ENCODE measurements at places on chromosomes 2 and 18.

DNA sequence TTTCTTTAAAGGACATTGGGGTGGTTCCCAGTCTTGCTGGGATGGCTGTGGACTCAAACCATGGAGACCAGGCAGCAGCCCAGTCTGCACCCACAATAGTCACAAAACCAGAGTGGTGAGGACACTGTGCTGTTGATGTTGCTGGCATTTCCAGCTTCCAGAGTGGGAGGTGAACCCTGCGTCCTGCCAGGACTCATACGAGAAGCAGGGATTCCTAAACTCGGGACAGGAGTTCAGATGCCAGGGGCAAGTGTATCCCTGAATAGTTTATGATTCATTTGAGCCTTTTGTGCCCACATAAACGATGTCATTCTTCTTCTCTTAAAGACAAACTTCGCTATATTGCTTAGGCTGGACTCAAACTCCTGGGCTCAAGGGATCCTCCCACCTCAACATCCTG lies 62.8 kb downstream of the TCF7L1 start:
- no peaks in the 10 kb centered on the region for H3K36me3 ChIP-seq
- H3K4me1 ChIP-seq = no peaks in the 10 kb centered on the region
- no peaks in the 10 kb centered on the region for H3K27me3 ChIP-seq
- peak; percentile 40 for DNase-seq
- H3K27ac ChIP-seq = no peak overlapping the region

GRCh38 chr2:235730115-235730514 lies 236.3 kb downstream of the AGAP1 start:
- no peaks in the 10 kb centered on the region for H3K36me3 ChIP-seq
- H3K4me1 ChIP-seq = no peaks in the 10 kb centered on the region
- H3K27ac ChIP-seq = no peak overlapping the region
- no peaks in the 10 kb centered on the region for H3K27me3 ChIP-seq

DNA sequence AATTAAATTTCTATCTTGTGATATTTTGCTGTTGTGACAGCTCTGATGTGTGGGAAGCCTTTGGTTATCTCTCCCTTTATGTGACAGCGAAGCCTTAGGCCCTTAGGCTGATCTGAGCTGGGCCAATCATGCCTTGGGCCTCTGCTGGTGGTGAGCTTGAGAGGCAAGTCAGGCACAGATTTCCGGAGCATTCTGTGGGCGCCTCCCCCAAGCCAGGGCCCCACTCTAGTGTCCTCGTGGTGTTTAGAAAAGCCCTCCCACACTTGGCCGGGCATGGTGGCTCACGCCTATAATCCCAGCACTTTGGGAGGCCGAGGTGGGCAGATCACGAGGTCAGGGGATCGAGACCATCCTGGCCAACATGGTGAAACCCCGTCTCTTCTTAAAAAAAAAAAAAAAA lies 239.8 kb downstream of the SH3RF3 start:
- H3K36me3 ChIP-seq = peaks cover 10% of the 10 kb centered on the region
- H3K27ac ChIP-seq = no peak overlapping the region
- no peaks in the 10 kb centered on the region for H3K27me3 ChIP-seq
- H3K4me3 ChIP-seq = no peak overlapping the region
- no peak for DNase-seq

GRCh38 chr2:28293416-28293815 lies 99.2 kb upstream of the FOSL2 start:
- H3K4me1 ChIP-seq = no peaks in the 10 kb centered on the region
- H3K27me3 ChIP-seq = no peaks in the 10 kb centered on the region
- no peak overlapping the region for H3K4me3 ChIP-seq
- H3K36me3 ChIP-seq = no peaks in the 10 kb centered on the region

DNA sequence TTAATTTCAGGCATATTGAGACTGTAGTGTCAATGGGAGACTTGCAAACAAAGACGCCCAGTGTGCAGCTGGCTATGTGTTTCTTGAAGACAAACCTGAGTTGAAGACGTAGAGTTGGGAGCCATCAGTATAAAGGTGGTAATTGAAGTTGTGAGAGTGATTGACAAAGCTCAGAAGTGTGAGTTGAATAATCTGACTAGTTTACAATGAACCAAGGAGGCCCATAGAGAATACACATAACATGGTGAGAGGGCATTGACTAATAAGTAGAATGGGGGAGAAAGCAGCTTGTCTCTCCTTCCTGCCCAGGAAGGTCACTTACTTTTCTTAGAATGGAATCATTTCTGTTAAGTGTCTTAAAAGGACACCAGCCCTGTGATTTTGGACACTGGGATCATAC lies 14.1 kb downstream of the SP110 start:
- no peak overlapping the region for H3K4me3 ChIP-seq
- no peaks in the 10 kb centered on the region for H3K27me3 ChIP-seq
- H3K4me1 ChIP-seq = no peaks in the 10 kb centered on the region
- H3K27ac ChIP-seq = no peak overlapping the region
- peaks cover 92% of the 10 kb centered on the region for H3K36me3 ChIP-seq

- no peaks in the 10 kb centered on the region for H3K27me3 ChIP-seq
- H3K27ac ChIP-seq = no peak overlapping the region
- no peaks in the 10 kb centered on the region for H3K4me1 ChIP-seq
- H3K4me3 ChIP-seq = no peak overlapping the region
- no peaks in the 10 kb centered on the region for H3K36me3 ChIP-seq
Observed at GRCh38 chr2:234905547-234906265, 46.1 kb upstream of the SH3BP4 start.

DNA sequence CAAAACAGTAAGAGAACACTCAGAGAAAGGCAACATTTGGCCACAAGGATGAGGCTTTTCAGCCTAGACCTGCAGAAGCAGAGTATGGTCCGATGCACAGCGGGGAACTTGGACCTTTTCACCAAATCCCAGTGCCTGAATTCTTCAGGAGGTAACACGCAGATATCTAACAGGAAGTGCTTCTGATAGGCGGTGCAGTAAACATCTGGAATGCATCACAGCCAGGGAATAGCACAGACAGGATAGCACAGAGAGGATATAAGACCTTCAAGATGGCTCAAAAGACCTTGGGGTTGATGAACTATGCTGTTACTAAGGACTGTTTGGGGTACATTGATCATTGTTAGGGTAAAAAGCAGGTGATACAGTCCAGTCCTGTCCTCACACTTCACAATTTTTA lies 1.7 kb downstream of the TMEM127 start:
- peak overlapping the region; percentile 95 for H3K27ac ChIP-seq
- peaks cover 33% of the 10 kb centered on the region for H3K4me1 ChIP-seq
- peak overlapping the region; percentile 92 for H3K4me3 ChIP-seq
- H3K36me3 ChIP-seq = peaks cover 11% of the 10 kb centered on the region
- H3K27me3 ChIP-seq = no peaks in the 10 kb centered on the region

GRCh38 chr2:115543461-115543860 lies 1101.0 kb downstream of the DPP10 start:
- no peaks in the 10 kb centered on the region for H3K36me3 ChIP-seq
- no peak overlapping the region for H3K27ac ChIP-seq
- H3K4me1 ChIP-seq = no peaks in the 10 kb centered on the region
- no peak for DNase-seq
- no peak overlapping the region for H3K4me3 ChIP-seq

- H3K4me1 ChIP-seq = peaks cover 9% of the 10 kb centered on the region
- DNase-seq = no peak
- peak overlapping the region; percentile 25 for H3K27ac ChIP-seq
- H3K27me3 ChIP-seq = no peaks in the 10 kb centered on the region
Observed at GRCh38 chr2:203909261-203909967, 27.1 kb upstream of the ICOS start.

GRCh38 chr2:45344071-45344470 lies 267.0 kb downstream of the SRBD1 start:
- H3K4me3 ChIP-seq = no peak overlapping the region
- H3K4me1 ChIP-seq = no peaks in the 10 kb centered on the region
- no peak for DNase-seq
- H3K36me3 ChIP-seq = no peaks in the 10 kb centered on the region
- H3K27me3 ChIP-seq = no peaks in the 10 kb centered on the region

DNA sequence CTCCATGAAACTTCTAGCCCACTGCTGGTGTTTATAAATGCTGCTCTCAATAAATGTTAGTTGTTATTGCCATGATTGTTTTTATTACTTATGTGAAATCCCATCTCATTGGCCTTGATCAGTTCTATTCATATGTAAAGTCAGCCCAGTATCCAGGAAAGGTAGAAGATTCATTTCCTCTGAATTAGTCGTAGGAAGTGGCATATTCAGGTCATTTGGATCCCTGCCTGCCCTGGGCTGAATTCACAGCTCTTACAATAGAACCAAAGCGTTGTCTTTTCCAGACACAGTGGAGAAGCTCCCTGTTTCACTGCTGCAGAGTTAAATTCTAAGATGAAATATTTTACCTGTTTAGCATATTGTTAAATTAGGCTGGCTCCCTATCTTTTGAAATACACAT lies 70.3 kb downstream of the MAIP1 start:
- H3K36me3 ChIP-seq = no peaks in the 10 kb centered on the region
- H3K4me1 ChIP-seq = no peaks in the 10 kb centered on the region
- H3K4me3 ChIP-seq = no peak overlapping the region
- peak overlapping the region; percentile 46 for H3K27ac ChIP-seq
- no peaks in the 10 kb centered on the region for H3K27me3 ChIP-seq

DNA sequence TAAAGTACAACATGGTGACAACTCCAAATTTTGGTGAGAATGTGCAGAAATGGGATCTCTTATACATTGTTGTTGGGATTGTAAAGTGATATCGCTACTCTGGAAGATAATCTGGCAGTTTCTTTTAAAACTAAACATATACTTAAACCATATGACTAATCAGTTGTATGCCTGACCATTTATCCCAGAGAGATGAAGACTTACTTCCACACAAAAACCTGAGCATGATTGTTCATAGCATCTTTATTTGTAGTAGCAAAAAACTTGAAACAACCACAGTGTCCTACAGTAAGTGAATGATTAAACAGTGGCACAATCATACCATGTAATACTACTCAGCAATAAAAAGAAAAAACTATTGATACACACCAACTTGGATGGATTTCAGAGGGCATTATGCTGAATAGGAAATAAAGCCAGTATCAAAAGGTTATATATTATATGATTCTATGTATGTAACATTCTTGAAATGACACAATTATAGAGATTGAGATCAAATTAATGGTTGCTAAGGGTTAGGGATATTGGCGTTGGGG lies 47.3 kb downstream of the EPB41L5 start:
- no peak overlapping the region for H3K4me3 ChIP-seq
- H3K27ac ChIP-seq = no peak overlapping the region
- H3K36me3 ChIP-seq = no peaks in the 10 kb centered on the region
- no peaks in the 10 kb centered on the region for H3K4me1 ChIP-seq
- no peak for DNase-seq
- H3K27me3 ChIP-seq = no peaks in the 10 kb centered on the region

- H3K27me3 ChIP-seq = no peaks in the 10 kb centered on the region
- no peaks in the 10 kb centered on the region for H3K4me1 ChIP-seq
- no peak for DNase-seq
- no peak overlapping the region for H3K4me3 ChIP-seq
Observed at GRCh38 chr2:84293791-84294380, 165.2 kb downstream of the SUCLG1 start.

- DNase-seq = no peak
- no peak overlapping the region for H3K27ac ChIP-seq
- no peaks in the 10 kb centered on the region for H3K36me3 ChIP-seq
- no peaks in the 10 kb centered on the region for H3K4me1 ChIP-seq
- no peaks in the 10 kb centered on the region for H3K27me3 ChIP-seq
- H3K4me3 ChIP-seq = no peak overlapping the region
Observed at GRCh38 chr2:169080250-169081069, 11.1 kb downstream of the DHRS9 start.

DNA sequence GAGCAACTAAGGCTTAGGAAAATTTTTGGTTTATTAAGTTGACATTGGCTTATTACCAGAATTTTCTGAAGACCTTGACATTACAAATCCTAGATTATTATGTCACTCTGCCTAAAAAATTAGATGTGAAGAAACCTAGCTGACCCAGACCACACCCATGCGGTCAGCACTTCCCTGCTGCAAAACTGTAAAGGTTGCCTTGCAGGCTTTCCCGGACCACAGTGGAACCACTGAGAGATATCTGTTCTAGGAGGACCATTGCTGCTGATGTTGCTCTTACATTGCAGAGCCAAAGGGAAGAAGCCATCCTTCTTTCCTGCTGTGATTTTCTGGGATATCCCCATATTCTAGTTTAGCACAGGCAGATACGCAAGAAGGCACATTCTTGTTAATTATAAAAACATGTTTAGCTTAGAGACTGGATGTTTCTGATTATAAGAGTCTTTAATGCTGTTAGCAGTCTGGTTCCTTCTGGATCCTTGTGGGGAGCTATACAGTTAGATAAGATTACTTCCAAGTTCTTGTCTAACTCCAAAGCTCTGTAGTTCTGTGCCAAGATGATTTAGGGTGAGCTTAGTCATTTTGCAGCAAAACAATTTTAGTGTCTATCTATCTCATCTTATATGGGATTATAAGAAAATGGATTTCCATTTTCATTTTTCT lies 70.2 kb downstream of the AOX1 start:
- peaks cover 6% of the 10 kb centered on the region for H3K27me3 ChIP-seq
- no peaks in the 10 kb centered on the region for H3K4me1 ChIP-seq
- no peak overlapping the region for H3K4me3 ChIP-seq
- H3K27ac ChIP-seq = no peak overlapping the region
- H3K36me3 ChIP-seq = no peaks in the 10 kb centered on the region

DNA sequence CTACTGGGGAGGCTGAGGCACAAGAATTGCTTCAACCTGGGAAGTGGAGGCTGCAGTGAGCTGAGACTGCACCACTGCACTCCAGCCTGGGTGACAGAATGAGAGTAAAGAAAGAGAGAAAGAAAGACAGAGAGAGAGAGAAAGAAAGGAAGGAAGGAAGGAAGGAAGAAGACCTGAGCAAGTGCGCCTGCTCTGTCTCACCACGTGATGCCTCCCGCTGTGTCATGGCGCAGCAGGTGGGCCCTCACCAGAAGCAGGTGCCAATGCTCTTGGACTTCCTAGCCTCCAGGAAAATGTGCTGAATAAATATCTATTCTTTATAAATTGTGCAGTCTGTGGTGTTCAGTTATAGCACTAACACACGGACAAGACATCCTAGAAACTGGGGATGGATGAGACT lies 270.0 kb downstream of the CYP26B1 start:
- DNase-seq = no peak
- no peaks in the 10 kb centered on the region for H3K36me3 ChIP-seq
- H3K27me3 ChIP-seq = no peaks in the 10 kb centered on the region
- peaks cover 7% of the 10 kb centered on the region for H3K4me1 ChIP-seq

DNA sequence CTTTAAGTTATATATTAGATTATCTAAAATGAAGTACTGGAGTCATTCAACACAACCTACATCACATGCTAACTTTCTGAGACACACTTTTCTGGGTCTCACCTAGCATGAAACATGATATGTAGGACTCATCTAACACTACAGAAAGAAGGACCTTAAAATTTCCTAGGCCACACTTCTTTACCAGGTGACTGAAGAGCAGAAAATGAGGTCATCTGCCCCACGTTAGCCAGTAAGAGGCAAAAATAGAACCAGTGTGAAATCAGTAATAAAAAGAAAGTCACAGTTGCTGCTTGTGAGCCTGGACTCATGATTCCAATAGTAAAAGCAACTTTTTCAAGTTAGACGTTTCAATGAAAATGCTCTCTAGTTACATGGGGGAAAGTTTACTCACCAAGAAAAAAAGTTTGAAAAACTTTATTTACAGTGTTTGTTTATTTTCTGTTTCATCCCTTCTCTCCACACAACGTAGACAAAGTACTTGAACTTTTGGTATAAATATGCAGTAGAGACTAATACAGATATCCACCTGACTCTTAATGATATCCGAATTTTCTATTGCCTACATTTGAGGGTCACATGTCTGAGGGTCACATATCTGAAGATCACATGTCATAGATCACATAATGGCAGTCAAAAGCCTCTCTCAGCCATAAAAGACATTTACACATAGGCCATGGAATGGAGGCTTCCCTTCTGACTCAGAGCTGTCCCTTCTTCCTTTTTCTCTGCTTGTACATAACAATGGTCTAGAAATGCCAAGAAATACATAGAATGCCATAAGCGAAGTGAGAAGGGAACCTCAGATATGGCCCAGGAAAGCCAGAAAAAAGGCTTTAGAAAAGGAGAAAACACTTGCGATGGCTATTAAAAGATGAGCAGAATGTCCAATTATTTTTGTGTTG lies 362.9 kb downstream of the ZEB2 start:
- H3K27ac ChIP-seq = no peak overlapping the region
- H3K36me3 ChIP-seq = no peaks in the 10 kb centered on the region
- no peak for DNase-seq
- no peaks in the 10 kb centered on the region for H3K4me1 ChIP-seq
- no peak overlapping the region for H3K4me3 ChIP-seq

Data from heart left ventricle (tissue), 16 donors.